ENCODE measurements at places on chromosomes 12 and 14. TPM values are rescaled to one million over a fixed set of nuclear protein-coding genes. Genes with fewer than 3 reads are reported as not detected.

GRCh38 chr12:28603801-28604200 is 413.5 kb downstream of the CCDC91 start:
- H3K4me1 ChIP-seq = no peaks in the 10 kb centered on the region
- H3K27ac ChIP-seq = no peak overlapping the region
- DNase-seq = no peak
- no peaks in the 10 kb centered on the region for H3K27me3 ChIP-seq
- H3K4me3 ChIP-seq = no peak overlapping the region

GRCh38 chr14:56474419-56475022 is 105.1 kb upstream of the TMEM260 start:
- no peak overlapping the region for H3K4me3 ChIP-seq
- H3K36me3 ChIP-seq = no peaks in the 10 kb centered on the region
- no peaks in the 10 kb centered on the region for H3K27me3 ChIP-seq

The SMCO2 gene
- total RNA-seq = not detected

The PRH1 gene
- 53.9 TPM for total RNA-seq

The GLI1 gene
- total RNA-seq = 0.71 TPM

Data from sigmoid colon (tissue), 7 donors.